ENCODE measurements at places on chromosomes 3 and 15.
A peak's percentile ranks its signal among the peaks of the same experiment; 100 is the strongest.

GRCh38 chr15:27769652-27770051, 329.5 kb downstream of the OCA2 start:
- DNase-seq = no peak

GRCh38 chr3:71728632-71729342, 3.6 kb upstream of the EIF4E3 start:
- peak; percentile 77 for DNase-seq

GRCh38 chr3:45942051-45942825, 1.0 kb upstream of the CXCR6 start:
- no peak for DNase-seq

GRCh38 chr15:96473556-96473955, 143.1 kb downstream of the NR2F2 start:
- no peak for DNase-seq

DNA sequence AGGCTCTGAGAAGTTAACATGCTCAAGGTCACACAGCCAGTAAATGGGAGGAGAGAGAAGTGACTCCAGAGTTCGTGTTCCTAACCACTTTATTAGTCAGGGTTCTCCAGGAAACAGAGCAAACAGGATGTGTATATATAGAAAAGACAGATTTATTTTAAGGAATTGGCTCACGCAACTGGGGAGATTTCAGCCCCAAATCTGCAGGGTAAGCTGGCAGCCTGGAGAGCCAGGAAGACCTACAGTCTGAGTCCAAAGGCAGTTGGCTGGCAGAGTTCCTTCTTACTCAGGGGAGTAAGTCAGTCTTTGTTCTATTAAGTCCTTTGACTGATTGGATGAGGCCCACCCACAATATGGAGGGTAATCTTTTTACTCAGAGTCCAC, 118.2 kb upstream of the PROK2 start:
- DNase-seq = no peak

- no peak for DNase-seq
These were observed 42.2 kb upstream of the PPARG start for GRCh38 chr3:12246497-12247163.

DNA sequence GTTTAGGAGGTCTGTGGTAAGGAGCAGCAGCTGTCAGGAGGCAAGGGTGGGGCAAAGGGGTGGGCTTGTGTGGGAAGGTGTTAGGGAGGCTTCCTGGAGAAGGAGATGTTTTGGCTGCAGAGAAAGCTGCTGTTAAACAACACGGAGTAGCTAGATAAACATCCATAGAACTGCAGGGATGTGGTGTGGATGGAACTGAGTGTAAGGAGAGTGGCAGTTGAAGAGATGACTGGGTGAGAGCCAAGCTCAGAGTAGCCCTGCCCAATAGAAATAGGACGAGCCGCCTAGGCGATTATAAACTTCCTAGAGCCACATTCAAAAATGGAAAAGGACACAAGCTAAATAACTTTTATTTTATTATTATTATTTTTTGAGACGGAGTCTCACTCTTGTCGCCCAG, 19.9 kb downstream of the RPLP1 start:
- DNase-seq = no peak

DNA sequence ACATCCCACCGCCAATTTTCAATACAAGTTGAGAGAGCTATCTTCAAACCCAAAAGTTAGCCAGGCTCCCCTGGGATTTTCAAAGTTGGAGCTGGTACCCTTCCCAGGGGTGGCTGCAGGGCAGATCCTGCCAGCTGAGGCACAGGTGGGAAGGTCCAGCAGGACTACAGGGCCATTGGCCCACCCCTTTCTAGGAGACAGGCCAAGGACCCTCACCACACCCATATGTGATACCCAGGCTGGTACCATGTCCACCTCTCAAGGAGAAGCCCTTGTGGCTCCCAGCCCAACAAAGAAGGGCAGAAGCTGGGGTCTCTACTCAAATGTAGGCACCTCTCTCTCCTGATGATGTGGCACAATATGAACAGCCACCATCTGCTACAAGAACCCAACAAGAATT, 8.0 kb downstream of the POC1A start:
- no peak for DNase-seq

DNA sequence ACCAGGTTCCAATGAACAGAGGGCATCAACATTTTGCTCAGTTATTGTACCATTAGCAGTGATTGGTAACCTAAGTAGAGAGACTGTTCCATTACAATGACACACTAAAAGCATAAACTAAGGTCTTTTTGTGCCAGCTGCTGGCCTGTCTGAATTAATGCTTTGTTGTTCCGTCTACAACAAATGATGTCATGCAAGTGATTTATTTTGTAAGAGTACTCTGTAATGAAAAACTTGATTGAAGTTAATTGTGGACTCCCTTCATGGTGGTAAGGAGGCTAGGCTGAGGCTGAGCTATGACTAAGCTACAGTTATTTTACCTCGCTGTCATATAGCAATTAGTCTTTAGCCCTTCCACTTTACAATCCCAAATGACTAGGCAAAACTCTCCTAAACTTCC, 23.2 kb downstream of the RCN2 start:
- DNase-seq = no peak

DNA sequence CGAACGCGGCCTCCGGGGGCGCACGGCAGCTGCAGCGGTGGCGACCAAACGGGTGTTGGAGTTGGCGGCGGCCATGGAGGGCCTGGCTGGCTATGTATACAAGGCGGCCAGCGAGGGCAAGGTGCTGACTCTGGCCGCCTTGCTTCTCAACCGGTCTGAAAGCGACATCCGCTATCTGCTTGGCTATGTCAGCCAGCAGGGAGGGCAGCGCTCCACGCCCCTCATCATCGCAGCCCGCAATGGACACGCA, 725 bp downstream of the FEM1B start:
- DNase-seq = no peak

DNA sequence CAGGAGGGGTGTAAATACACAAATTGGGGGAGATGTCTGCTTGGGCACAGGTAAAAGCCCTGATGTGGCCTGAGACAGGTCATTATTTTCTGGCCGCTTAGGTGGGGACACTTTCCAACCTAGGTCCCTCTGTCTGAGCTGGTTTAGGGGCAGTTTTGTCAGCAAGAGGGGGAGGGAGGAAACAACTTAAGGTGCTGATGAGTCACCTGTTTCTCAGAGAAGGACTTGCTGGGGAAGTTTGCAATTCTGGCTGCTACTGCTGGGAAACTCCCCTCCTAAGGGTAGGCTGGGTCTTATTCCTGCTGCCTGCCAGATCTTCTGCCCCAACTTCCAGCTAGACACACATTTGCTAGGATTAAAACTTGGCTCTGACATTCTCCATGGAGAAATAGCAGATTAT, 4.8 kb upstream of the RHOV start:
- no peak for DNase-seq

- DNase-seq = no peak
These were observed 32.0 kb upstream of the PPP4R2 start for GRCh38 chr3:72964633-72965032.

- DNase-seq = no peak
These were observed 161.6 kb downstream of the GHSR start for GRCh38 chr3:172286548-172287148.

GRCh38 chr3:171221597-171221996, 195.1 kb upstream of the SLC2A2 start:
- DNase-seq = no peak

DNA sequence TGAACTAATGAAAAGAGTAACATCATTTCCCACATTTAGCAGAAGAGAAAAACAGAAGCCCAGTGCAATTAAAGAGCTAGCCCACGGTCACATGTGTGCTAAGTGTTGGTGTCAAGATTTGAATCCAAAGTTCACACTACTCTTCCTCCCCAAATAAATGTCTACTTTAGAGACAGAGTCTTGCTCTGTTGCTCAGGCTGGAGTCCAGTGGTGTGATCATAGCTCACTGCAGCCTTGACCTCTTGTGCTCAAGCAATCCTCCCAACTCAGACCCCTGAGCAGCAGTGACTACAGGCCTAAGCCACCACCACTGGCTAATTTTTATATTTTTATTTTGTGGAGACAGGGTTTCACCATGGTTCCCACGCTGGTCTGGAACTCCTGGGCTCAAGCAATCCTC, 4.8 kb downstream of the OSBPL10 start:
- no peak for DNase-seq

DNA sequence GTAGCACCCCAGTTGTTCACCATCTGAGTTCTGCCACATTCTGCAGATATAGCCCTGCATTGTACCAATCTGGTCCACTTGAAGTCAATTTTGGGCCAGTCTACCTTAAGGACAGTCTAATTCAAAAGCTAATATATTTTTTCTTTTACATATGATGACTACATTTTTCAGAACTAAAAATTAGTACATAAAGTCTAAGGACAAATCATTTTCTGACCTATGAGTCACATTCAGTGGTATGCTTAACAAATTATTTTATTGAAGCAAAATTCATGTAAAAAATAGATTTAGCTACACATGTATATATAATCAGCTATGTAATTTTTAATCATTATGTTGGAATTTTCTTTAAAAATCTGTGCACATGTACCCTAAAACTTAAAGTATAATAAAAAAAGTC, 52.1 kb upstream of the IL12A start:
- no peak for DNase-seq

DNA sequence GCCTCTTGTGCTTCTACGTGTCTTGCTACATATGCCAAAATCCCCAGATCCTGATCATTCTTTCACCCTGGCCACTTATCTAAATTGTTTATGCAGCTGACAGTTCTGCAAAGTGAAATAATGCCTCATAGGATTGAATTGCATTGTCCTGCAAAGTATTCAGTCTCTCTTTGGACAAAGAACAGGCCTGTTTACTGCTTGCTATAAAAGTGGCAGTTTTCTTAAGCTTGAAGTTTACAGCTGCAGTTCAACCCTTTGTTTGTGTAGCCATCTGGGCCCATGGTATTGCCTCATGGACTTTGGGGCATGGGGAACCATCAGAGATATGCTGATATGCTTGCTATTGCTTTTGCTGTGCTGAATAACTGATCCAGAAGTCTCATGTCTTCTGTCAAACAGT, 523.2 kb downstream of the OTOL1 start:
- DNase-seq = no peak

DNA sequence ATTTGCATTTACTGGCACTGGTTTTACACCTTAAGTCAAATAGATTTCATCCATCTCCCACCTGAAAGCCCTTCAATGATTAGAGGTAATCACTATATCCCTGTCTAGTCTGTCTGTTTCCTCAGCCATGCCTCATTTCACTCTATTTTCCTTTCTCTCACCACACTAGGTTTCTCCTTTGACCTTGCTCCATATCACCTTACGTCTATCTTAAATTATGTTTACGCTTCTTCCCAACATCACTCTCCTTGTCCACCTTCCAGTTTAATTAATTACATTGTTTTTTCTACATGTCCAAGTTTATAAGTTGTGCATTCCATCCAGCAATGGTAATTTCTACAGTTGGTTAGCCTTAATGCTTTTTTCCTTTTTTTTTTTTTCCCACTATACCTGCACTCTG, 396.7 kb upstream of the PDZRN3 start:
- DNase-seq = no peak

DNA sequence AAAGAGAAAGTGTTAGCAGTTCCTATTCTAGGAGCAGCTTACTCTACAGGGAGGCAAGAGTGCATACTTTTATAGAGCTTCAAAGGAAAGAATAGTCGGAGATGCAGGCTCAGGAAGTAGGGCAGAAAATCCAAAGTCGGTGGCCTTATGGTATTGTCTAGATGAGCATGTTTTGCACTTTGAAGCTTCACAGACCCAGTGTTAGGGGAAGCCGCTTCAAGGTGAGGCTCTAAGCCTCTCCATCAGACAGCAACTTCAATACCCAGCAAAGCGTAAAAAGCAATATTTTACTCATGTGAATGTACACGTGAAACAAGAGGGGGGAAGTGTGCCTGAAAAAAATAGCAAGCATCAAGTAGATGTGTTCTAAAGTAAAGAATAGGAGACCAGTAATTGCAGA, 125.6 kb upstream of the RASGRP1 start:
- DNase-seq = no peak

DNA sequence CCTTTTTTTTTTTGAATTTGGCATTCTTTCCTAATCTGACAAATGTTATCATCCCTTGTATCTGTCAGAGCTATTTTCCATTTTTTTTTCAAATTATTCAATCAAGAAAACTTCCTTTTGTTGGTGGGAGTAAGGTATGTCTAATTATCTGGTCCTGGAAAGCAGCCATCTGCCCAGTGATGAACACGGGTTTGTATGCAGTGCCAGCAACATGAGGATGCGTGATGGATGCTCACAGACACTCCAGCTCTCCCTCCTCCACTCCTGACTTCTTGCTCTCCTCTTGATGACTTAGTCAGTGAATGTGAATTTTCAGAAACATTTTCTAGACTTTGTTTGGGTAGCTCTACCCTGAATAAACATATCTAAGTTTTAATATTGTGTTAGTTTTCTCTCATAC, 79.2 kb downstream of the IL1RAP start:
- DNase-seq = no peak

- no peak for DNase-seq
These were observed 251.9 kb downstream of the TJP1 start for GRCh38 chr15:29570121-29570947.

DNA sequence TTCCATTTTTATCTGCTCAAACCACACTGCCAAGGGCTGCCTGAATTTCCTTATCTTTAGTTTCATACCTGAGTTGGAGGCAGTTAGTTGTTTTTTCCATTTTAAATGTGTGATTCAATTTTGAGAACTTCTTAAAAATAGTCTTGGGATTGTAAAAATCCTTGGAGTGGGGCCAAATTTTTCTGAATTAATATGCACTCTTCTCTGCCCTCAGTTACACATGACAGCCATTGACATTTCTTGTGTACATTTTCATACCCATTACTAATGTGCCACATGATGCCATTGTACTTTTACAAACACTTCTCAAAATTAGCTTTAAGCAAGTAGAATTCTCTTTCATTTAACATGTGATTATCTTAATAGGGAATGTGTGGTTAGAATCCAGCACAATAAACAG, 141.7 kb downstream of the C3orf38 start:
- no peak for DNase-seq

DNA sequence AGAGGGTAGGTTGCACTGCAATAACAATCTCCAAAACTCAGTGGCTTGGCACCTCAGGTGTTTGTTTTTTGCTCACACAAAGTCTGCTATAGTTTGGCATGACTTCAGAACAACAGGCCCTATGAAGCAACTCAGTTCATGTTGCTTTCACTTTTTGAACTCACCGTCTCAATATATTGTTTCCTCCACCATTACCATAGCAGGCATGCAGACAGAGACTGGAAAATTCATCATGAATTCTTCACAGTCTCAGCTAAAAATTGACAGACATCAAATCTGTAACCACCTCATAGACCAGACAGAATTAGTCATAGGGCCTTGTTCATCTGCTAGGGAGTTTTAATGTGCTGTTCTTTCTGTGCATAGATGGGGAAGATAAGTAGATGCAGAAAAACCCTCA, 161.4 kb upstream of the POU1F1 start:
- DNase-seq = no peak

DNA sequence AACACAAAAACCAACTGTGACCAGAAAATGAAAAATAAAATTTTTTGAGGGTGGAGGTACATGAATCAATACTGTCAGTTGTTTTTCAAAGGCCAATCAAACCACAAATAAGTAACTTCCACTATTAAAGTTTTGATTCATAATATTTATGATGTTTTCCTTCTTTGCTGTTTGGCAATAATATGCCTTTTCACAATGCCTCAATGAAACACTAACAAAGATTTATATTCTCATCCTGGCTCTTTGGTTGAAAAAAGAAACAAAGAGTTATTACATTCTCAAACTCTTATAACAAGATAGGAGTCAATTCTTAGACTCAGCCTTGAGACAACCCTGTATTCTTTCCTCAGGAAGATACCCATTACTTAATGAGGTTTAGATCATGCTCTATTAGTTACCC, 63.1 kb downstream of the C3orf70 start:
- DNase-seq = no peak

All from CD8-positive, alpha-beta memory T cell (primary cell).